IMR-90 (cell line): ENCODE measurements at places on chromosomes 3 and 15.

- DNase-seq: no peak
Observed at GRCh38 chr3:126488185-126488584, 12.5 kb upstream of the ZXDC start.

- no peak for DNase-seq
Observed at GRCh38 chr3:195788711-195789581, 22.8 kb downstream of the MUC4 start.

- no peak for DNase-seq
Observed at GRCh38 chr3:132694991-132695390, 27.2 kb downstream of the NPHP3 start.

DNA sequence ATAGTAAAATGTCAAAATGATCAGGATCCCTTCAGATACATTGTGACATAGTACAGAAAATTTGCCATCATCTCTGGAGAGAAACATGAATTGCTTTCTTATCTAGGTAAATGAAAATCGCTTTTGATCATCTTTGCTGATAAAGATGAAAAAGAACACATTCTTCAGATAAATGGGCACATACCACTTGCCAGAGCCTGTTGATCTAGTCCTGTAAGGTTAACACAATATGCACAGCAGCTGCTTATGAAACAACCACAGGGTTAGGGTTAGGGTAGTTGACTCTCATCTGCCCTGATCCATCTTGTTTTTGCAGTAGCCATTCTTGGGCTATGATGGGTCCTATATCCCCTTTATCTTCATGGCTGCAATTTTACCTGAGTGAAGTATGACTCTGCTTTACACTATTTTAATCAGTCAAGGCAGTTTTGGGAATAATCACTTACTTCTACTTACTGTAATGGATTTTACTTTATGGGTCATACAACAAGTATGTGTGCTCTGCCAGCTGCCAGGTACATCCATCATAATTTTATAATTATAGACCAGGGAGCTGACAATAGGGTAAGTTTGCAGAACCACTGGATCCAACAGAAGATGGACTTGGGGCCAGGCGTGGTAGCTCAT, 12.6 kb upstream of the SPINK8 start:
- no peak for DNase-seq

GRCh38 chr3:188390343-188390718, 236.4 kb downstream of the LPP start:
- no peak for DNase-seq

DNA sequence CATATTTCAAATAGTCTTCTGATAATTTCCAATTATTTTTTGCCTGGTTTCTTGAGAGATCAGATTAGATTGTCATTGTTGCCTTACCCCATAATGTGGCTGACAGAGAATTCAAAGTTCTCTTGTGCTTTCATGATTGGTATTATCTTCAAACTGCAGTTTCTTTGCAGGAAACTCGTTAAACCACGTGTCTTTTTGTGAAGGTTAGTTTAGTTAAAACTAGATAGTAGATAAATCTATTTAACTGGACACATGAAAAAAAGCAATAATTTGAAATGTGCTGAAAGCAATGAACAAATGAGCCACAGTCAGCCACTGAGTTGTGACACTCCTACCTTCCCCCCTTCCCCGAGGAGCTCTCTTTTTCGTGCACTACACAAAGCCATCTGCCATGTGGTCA, 327.5 kb upstream of the UMPS start:
- no peak for DNase-seq

- no peak for DNase-seq
Observed at GRCh38 chr3:82261013-82261412, 499.6 kb upstream of the GBE1 start.

DNA sequence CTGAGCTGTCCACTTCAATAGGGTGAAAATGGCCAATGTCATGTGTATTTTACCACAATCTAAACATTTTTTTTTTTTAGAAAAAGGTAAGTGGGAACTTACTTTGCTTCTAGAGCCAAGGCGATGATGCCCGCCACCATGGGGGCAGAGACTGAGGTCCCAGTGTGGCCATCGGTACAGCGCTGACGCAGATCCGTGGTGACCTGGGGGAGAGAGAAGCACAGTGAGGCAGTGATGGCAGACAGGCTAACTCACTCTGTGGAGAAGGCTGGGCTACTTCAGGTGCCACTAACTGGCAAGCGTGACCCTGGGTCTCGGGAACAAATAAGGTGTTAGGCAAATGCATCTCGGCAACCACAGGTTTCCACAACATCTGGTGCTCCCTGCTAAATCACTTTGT, 94.3 kb upstream of the SNRPA1 start:
- DNase-seq: no peak

DNA sequence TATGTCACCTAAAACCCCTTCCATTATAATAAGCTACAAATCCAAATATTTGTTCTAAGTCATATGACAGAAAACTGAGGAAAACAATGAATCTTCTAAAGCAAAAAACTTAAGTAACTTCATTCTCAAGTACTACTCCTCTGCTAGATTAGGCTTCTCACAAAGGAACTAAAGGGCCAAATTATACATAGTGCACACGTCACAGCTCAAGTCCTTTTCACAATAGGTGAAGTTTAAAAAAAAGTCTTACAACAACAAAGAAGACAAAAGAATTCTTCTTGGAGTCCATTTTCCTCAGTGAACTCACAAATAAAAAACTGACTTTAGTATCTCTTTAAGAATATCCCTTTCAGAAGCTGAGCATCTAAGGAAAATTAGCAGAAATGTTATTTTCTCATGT, 479.9 kb downstream of the MAGI1 start:
- DNase-seq: no peak

GRCh38 chr3:190110826-190111225, 9.9 kb downstream of the P3H2 start:
- no peak for DNase-seq

DNA sequence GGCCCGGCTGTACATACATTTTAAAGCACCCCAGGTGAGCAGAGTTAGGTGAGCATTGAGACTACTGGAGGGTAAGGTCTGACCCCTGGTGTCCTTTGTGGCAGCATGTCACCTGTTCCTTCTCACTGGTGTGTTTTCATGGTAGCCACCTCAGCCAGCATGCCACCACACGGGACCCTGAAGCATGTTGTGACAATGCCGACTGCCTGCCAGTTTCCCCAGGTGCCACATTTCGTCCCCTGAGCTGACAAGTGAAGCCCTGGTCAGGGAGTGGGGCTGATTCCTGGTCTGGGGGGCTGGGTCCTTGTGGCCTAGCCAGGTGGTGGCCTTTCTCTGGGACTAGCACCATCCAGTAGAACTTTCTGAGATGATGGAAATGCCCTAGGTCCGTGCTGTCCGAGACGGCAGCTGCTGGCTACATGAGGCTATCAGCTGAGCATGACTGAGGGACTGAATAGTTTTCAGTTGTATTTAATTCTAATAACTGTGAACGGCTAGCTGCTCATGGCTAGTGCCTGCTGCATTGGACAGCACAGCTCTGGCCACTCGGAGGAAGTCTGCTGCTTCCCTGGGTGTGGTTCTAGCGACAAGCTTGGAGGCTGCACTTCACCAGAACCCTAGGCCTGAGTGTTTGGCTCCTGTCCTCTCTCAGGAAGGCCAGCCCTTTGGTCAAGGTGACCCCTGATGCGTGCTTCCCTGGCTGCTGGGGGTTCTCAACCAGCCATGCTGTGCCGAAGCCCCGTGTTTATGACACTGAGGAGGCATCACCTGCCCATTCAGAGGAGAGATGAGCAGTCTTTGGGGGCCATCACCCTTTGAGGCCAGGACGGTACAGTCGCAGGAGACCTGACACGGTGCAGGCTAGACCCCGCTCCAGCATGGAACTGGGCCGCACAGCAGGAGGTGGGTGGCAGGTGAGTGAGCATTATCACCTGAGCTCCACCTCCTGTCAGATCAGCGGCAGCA, 3.9 kb downstream of the C3orf22 start:
- no peak for DNase-seq

GRCh38 chr15:76517910-76518309, 181.3 kb downstream of the ISL2 start:
- no peak for DNase-seq

GRCh38 chr3:71784201-71784913, 591 bp downstream of the PROK2 start:
- no peak for DNase-seq

- no peak for DNase-seq
Observed at GRCh38 chr3:38281895-38282686, at the start of gene SLC22A14. Gene SLC22A14, plus strand, starts transcription at chr3:38282294. Its CDS starts 23,733 bp downstream, at chr3:38306027.

DNA sequence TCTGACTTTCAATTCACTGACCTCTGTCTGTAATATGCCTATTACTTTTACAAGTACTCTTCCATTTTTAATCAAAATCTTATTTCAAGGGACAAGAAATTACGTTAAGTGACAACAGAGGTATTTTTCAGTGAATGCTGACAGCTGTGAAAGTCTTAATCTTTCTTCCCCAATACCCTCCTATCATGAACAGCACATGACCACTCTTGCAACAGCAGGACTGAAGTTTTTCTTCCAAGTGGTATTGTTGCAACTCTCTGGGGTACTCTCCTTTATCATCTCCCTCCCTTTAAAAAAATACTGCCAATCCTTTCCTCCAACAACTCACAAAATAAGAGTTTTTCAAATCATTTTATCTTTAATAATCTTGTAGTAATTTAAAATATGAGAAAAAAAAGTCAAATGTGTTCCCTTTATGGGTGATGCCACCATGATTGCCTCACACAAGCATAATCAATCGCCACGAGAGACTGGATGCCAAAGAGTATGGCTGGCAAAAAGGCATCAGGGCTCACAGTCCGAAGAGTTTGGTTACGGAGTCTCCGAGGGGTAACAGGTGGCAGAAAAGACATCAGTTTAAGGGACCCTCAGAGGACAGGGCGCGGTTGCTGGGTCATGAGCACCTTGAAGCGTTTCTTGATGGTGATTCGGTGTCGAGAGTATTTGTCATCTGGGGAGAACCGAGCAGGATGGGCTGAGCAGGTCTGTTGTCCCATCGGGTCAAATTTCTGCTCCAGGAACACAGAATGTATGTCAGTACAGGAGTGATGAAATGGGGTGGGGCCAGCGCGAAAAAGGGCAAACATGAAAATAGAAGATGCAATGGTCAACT, 1.3 kb downstream of the NOP10 start:
- no peak for DNase-seq

DNA sequence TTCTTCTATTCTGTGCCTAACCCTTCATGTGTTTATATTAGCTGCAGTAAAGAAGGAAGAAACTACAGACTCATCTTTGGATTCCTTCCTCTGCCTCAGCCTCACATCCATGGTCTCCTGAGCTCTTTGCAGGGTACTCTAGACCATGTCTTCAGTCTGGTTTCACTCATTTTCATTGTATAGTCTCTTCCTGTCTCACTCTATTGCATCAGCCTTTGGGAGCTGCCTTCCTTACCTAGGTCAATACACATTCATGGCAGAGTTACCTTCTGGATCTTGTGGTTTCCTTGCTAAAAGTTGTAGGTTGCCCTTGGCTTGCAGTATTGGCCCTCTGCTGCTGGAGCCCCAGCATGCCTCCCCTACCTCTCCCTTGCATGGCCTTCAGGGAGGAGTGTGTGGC, 31.5 kb upstream of the SCAANT1 start:
- no peak for DNase-seq

GRCh38 chr15:87881026-87881425, 375.5 kb downstream of the NTRK3 start:
- DNase-seq: no peak

GRCh38 chr3:16890597-16891333, 6.0 kb downstream of the PLCL2 start:
- peak; percentile 23 for DNase-seq

DNA sequence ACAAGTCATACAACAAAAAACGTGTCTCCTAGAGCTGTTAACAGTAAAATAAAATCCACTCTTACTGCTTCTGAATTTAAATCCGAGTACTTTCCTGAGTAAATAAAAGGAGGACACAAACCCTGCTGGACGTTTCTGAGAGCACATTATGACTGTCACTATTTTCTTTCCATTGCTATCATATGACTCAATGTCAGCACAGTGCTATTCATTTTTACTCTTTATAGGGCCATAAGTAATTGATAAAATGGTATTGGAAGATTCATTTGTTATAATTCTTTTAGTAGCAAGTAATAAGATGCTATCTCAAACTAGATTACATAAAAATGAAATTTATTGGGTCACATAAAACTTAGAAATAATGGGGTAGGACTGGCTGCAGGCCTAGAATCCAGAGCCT, 68.6 kb downstream of the ALCAM start:
- DNase-seq: no peak

DNA sequence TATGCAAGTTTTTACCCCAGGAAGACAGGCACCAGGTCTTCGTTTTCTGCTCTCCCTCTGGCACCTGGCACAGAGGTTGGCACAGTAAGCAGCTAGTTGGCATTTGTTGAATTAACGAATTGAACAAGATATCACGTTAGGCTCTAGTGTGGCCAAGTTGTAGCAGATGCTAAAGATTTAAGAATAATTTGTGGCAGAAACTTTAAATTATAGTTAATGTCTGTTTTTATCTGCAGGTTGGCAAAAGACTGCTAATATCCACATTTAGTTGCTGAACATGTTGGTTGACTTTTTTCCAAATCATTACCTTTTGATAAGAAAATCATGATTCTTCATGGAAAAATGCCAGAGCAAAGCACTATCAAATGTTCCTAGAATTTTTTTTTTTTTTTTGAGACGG, 8.1 kb downstream of the CHRNA5 start:
- DNase-seq: no peak

DNA sequence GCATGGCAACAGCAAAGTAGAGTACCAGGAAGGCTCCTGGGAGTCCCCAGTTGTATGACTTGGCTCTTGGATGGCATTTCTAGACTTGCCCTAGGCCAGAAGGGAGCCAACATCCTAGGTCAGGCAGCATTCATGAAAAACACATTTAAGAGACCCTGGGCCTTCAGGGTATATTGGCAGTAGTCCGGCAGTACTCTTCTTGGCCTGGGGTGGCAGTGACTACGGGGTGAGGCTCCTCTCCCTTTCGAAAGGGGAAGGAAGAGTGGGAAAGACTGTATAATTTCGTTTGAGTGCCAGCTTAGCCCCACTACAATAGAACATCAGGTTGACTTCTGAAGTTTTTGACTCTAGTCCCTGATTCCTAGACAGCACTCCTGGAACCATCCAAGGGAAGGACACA, 136.4 kb downstream of the ZIC4 start:
- DNase-seq: no peak

GRCh38 chr15:93515256-93516051, 426.4 kb upstream of the RGMA start:
- DNase-seq: no peak

- DNase-seq: no peak
Observed at GRCh38 chr3:31785734-31786133, 195.3 kb downstream of the OSBPL10 start.
